ENCODE measurements at places on chromosomes 4 and X.
A peak's percentile ranks its signal among the peaks of the same experiment; 100 is the strongest.

GRCh38 chr4:62359441-62360155, 1159.5 kb downstream of the ADGRL3 start:
- DNase-seq: no peak

DNA sequence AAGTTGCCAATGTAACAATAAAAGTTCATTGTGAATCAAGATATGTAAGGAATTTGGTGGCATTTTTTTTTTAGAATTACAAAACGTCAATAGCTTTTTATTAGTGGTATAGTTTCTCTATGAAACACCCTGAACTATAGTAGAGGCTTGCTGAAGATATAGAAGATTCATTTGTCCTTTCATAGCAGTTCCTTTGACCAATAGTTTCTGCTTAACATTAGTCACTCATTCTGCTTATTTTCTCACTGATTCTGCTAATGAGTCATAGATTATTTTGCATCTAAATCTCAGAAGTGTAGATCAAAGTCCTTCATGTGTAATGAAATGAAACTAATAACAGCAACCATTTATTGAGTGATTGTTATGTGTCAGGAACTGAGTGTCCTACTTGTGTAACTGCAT, 205.0 kb upstream of the TET2 start:
- DNase-seq: no peak

GRCh38 chr4:168540086-168540485, 43.2 kb downstream of the PALLD start:
- no peak for DNase-seq

DNA sequence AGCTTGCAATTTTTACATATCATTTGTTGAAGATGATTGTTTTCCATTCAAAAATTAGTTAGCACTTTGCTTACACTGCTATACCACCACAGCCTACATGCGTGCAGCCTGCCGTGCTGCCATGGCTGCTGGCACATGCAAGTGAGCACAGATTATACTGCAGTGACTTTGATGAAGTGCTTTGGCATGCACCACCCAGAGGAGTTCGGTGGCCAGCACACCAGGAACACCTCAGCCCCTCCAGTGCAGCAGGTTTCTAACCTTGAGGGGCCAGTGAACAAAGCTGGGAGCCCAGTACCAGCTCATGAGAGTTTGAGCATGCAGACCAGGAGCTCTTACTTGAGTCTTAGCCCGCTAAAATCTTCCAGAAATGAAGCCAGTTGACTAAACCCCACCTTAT, 431.5 kb downstream of the DACH2 start:
- no peak for DNase-seq

- DNase-seq: no peak
Observed at GRCh38 chr4:88514557-88515511, 8.7 kb downstream of the PYURF start.

- DNase-seq: peak; percentile 7
Observed at GRCh38 chrX:66638591-66639500, at the start of gene EDA2R. Gene EDA2R, minus strand, starts transcription at chrX:66639078. Its CDS starts 23,058 bp downstream, at chrX:66616020.

DNA sequence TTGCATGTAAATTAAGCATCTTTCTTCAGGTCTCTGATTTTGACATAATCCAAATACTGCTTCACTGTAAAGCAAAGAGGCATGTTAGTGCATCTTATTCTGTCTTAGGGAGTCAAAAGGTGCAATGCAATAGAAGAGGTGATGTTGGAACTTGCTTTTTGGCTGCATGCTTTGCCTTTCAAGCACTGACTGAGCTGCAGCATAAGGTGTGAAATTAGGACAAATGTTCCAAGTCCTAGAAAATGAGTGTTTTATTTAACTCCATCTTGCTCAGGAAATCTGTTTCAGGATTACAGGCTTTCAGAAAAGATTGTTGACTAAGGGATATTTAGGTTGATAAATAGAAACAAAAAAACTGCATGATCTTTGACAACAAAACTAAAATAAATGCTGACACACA, 30.8 kb downstream of the NAA11 start:
- no peak for DNase-seq

DNA sequence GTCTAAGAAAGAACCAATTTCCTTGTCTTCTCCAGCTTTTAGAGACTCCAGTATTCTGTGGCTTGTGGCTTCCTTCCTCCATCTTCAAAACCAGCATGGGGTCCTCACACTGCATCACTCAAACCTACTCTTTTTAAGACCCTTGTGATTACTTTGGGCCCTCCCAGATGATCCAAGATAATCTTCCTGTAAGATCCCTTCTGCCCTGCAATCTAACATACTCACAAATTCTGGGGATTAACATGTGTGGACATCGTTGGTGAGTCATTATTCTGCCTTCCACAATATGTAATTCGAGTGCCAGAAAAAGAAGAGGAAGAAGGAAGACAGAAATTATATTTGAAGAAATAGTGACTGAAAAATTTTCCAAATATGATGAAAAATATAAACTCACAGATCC, 47.9 kb downstream of the BEND4 start:
- DNase-seq: no peak

- peak; percentile 17 for DNase-seq
Observed at GRCh38 chr4:40908702-40909362, 159.1 kb downstream of the NSUN7 start.

- DNase-seq: no peak
Observed at GRCh38 chrX:55187281-55187680, 32.9 kb upstream of the PAGE5 start.

DNA sequence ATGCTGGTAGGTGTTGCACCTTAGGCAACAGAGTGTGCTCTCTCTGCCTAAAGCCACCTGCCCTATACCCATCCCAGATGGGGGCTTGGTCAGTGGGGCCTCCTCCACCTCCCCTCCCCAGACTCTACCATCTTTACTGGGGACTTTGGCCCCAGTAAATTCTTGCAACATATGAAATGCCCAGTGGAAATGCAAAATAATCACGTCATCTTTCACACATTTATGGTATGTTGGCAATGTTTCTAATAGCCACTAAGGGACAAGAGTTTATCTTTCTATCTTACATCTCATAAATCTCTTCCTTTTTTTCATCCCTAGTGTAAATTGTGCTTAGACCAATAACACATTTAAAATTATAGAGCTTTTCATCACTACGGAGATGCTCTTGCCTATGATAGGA, 103.0 kb upstream of the MAML3 start:
- no peak for DNase-seq

DNA sequence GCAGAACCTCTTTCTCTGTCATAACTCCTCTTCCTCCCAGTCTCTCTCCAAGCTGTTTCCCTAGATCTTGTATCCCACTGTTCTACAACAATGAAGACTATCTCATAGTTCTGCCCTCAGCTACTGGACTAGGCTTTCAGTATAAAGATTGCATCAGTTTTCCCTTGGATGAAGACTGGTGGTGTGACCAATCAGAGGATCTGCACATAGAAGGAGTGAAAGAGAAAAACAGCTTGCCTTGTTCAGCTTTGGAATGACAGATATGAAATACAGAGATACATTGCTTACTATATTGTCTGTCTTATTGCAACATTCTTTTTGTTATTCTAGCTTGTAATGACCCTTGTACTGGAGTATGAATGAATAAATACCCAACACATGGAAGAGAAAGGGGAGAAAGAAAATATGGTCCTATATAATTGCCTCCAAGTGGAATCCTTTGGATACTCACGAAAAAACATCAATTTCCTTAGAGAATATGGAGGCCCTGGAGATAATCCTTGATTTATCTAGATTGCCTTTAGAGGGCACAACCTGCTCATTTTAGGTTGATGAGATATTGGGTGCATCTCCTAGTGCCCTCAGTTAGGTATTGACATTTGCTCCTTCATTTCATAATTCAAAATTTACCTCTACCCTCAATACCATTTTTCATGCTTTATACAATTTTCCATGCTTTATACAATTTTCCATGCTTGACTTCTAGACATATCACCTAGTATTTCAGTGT, 395.8 kb downstream of the NAF1 start:
- DNase-seq: no peak

GRCh38 chr4:87981486-87981885, 6.0 kb downstream of the SPP1 start:
- DNase-seq: no peak

GRCh38 chr4:184887947-184888346, 62.2 kb upstream of the ACSL1 start:
- DNase-seq: no peak

DNA sequence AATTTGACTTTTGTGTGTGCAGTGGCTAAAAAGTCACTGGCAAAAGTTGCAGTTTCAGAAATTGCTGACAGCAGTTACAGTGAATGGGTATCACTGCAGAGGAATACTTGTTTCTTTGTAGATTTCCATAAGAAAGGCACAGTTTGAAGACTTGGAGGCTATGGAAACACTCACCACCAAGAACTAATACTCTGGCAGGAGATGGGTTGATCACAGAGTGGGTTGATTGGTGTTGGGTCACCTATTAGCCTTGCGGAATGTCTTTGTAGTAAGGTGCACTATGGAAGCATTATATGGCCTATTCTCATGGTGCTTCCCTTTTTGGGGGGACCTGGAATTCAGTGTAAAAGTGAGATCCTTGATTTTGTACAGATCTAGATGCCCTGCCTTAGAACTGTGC, 502.8 kb downstream of the CFAP47 start:
- DNase-seq: no peak
